Activated effector memory CD4-positive, alpha-beta T cell treated with anti-CD3 and anti-CD28 coated beads, Interleukin-2, amount 50 U/mL, for 16 hours (primary cell): ENCODE measurements at places on chromosomes 5 and 9.

GRCh38 chr5:100787648-100788047 lies 115.4 kb downstream of the ST8SIA4 start:
- no peak for DNase-seq

GRCh38 chr9:132534832-132535231 lies 47.6 kb upstream of the BARHL1 start:
- DNase-seq, result no peak

DNA sequence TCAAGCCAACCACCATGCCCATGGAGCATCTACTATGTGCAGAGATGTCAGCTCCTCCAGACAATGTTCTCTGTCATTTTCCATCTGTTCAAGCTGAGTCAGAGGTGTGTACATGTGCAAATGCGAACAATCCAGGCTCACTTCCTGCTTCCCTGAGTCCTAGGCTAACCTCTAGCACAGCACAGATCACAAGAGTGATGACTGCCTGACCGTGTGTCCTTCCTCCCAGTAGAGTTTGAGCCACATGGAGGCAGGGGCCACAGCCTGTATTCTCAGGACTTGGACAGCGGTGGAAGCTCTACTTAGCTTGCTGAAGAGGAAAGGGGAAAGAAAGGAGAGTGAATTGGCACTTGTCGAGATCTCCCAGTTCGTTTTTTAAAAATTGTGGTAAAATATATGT lies 87.2 kb downstream of the KCNIP1 start:
- no peak for DNase-seq

GRCh38 chr5:72510610-72511181 lies 3.5 kb upstream of the ZNF366 start:
- DNase-seq, result no peak

DNA sequence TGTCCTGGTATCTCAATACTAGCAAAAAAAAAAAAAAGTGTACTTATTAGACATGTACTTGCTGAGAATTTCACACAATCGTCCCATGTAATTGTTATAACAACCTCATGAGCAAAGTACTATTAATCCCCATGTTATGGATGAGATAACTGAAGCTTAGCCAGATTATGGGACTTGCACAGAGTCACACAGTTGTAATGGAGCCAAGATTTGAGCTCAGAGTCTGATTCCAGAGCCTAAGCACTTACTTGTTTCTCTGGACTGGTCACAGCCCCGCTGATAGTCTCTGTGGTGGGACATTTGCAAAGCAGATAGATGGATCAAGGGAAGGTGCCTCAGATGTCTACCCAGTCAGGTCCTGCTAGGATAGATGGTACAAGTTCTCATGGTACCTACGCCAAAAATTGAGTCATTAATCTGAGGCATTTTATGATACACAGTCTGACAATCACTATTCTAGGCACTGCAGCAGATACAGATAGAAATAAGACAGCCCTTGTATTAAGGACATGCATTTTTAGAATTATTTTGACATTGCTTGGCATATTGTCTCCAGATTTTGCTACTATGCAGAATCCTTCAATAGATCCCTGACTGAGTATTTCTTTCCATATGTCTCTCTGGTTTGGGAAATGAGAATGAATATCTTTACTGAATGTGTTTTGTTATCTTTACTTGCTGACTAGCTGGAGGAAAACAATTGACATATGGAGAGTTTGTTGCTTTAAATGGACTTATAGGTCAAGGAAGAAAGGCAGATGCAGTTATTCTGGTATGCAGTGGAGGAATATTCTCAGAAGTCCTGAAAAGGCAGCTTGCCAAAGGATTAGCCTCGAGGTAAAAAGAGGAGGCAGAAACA lies 149.5 kb downstream of the ADAMTSL1 start:
- DNase-seq, result no peak

DNA sequence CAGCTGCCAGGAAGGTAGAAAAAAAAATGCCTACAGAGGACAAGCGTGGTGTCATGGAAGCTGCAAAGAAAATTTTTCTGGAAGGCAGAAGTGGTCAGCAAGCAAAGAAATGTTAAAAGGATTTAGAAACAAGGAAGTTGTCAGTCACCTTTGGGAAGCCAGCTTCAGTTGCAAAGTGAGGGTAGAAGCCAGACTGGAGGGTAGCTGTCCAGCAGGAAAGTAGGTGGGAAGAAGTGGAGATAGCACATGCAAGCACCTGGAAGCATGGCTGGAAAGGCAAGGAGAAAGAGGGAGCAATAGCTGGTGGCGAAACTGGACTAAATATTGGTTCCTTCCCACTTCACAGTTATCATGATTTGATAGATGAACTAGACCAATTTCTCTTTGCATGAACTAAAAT lies 54.3 kb downstream of the ADRB2 start:
- no peak for DNase-seq

GRCh38 chr9:92196909-92197308 lies 81.7 kb upstream of the SPTLC1 start:
- no peak for DNase-seq

GRCh38 chr5:62395210-62395950 lies 8.3 kb downstream of the DIMT1 start:
- no peak for DNase-seq

GRCh38 chr9:37209431-37210386 lies 89.3 kb downstream of the ZCCHC7 start:
- no peak for DNase-seq

DNA sequence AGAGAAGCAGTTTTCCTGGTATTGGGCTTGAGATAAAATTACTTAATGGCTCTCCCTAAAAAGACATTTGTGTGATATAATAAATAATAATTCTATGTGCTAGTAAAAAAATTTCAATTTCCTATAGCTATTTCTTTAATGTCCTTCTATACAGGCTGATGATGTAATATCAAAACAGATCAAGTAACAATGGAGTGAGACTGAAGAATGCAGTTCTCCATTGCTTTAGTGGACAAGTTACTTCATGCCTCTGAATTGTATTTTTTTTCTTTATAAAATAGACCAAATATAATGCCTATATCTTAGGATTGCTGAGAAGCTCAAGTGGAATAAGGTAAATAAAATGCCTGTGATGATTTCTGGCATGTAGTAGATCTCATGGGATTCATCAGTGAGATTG lies 35.6 kb upstream of the NEURL1B start:
- no peak for DNase-seq

DNA sequence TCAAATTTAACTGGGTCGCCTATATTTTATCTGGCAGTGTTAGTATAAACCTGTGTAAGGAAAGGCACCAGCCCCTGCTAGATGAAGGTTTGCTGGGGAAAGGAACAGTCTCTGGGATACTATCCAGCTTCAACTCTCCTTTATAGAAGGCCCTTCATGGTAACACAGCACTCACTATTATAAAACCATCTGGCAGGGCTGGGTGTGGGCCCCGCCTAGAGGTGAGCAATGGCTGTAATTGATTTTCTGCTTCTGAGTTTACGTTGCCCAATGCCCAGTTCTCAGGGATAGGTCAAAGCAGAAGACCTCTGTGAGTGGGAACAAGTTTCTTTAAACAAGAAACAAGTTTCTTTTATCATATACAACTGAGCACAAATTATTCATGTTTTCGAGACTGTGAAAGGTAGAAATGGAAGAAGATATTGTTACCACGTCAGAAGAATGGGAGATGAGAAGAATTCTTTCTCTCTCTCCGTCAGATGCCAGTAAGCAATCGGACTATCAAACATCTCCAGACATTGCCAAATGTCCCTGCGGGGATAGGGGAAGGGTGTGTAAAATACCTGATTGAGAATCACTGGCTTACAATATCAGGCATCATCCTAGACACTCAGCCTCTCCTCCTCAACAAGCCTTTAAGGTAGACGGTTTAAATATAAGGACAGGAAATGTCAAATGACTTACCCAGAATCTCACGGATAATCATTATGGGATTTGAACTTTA lies 205.9 kb downstream of the PDZD2 start:
- DNase-seq, result no peak

GRCh38 chr9:91208837-91209236 lies 152.9 kb downstream of the AUH start:
- DNase-seq, result no peak

DNA sequence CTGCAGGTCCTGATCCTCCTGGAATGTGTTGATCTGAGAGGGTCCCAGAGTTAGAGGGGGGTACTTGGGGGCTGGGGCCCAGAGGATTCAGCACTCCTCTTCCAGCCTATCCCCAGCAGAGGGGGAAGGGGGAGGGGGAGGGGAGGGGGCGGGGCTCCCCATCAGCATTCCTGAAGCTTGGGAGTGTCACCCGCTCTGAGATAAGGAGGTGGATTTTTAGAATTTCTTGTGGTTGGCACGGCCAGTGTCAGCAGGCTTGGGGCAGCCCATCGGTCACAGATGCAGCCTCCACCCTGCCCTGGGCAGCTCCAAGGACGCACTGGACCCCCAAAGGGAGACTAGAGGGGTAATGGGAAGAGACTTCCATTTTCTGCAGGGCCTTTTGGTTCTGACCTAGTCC lies 5.3 kb downstream of the FGF18 start:
- peak; percentile 37 for DNase-seq

- no peak for DNase-seq
Observed at GRCh38 chr9:86670076-86670475, 277.2 kb downstream of the GAS1 start.

GRCh38 chr5:107253246-107253645 lies 417.5 kb downstream of the EFNA5 start:
- no peak for DNase-seq

GRCh38 chr5:65809817-65810531 lies 88.0 kb downstream of the NLN start:
- no peak for DNase-seq

DNA sequence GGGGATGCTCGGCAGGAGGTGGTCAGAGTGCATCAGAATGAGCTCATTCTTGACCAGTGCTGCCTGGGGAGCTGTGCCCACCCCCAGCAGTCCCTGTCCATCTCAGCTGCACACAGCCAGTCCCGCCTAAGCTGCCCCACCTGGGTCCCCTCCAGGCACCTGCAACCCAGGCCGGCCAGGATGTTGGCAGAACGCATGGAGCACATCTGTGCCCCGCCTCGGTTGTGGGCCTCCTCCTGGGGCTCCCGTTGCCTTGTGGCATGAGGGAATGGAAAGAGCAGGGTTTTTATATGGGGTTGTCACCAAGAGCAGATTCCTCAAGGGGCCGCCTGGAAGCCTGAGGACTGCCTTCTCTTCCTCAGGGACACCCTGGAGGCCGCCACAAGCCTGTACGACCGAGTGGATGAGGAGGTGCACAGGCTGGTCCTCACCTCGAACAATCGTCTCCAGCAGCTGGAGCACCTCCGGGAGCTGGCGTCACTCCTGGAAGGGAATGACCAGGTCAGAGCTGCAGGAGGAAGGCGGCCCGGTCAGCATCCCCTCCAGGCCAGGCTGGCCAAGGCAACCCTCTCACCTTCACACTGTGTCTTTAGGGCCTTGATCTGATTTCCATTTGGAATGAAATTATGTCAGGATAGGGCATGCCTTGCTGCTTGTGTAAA lies 34.8 kb upstream of the LRRC14B start:
- DNase-seq, result peak; percentile 55

DNA sequence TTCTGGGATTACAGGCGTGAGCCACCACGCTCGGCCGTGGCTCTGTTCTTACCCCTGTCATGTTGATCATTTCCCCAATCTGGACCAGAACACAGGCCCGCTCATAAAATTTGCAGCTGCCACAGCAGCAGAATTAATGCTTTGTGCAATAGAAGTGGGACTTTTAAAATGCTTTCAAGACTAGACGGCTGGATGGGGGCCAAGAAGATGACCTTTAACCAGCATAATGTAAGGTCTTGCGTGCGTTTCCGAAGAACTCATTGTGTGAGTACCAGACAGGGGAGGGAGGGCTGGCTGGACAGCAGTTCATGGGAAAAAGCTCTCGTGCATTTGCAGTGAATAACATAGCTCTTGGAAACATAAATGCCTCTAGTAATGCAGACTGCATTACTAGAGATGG lies 3.5 kb upstream of the WDR38 start:
- DNase-seq, result no peak

- no peak for DNase-seq
Observed at GRCh38 chr9:12784461-12785259, 9.8 kb downstream of the LURAP1L start.

GRCh38 chr5:92222449-92222848 lies 839.3 kb upstream of the ARRDC3 start:
- DNase-seq, result no peak

- no peak for DNase-seq
Observed at GRCh38 chr9:126513159-126514036, 100.3 kb upstream of the LMX1B start.

DNA sequence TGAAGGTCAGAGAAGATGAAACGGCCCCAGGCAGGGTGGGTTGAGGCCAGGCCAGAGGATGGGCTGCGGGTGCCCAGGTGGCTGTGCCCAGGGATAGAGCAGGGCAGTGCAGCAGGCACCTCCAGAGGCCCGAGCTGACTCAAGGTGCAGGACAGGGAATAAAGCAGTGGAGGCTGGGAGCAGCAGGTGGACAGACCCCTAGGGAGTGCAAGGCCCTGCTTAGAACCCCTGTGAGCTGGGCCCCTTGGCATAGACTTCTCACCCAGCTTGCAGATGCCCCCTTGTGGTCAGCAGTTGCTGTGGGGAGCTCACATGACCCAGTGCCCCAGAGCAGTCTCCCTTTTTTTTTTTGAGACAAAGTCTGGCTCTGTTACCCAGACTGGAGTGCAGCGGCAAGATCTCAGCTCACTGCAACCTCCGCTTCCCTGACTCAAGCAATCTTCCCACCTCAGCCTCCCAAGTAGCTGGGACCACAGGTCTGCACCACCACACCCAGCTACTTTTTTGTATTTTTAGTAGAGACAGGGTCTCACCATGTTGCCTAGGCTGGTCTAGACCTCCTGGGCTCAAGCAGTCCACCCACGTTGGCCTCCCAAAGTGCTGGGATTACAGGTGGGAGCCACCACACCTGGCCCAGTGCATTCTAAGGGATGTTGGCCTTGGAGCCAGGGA lies 118.8 kb downstream of the WNK2 start:
- DNase-seq, result peak; percentile 83

- no peak for DNase-seq
Observed at GRCh38 chr9:109640580-109641371, 139.2 kb upstream of the PALM2AKAP2 start.
